ENCODE measurements at places on chromosomes 12 and 14.

DNA sequence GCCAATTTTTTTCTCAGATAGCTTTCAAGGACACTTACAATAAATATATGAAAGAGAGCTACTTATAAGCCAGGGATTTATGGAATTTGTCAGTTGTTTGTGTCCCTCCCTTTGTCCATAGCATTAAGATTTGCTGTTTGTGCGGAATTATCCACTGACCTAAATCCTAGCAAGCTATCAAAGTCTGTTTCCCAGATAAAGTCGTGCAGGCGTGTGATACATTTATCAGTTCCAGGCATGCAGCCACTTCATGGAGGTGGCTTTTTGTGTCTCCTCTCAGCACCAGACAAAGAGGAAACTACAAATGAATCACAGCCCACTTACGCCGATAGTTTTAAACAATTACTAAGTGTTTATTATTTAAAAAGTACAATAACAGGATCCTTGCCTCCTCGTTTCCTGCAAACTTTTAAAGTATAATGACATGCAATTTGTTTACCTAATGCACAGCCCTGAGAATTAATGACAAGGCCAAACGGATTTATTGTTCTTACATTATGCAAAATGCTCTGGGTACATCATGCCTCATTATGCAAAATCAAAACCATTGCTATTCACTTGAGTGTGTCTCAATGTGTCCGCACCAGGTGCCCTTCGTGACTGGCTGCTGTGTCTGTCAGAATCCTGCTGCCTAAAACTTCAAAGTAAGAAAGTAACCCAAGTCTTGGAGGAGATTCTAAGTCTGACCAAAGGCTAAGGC is 423.2 kb downstream of the GLT1D1 start:
- no peak for DNase-seq

- no peak for DNase-seq
Measured at GRCh38 chr14:54356172-54356571, 40.6 kb upstream of the CDKN3 start.

DNA sequence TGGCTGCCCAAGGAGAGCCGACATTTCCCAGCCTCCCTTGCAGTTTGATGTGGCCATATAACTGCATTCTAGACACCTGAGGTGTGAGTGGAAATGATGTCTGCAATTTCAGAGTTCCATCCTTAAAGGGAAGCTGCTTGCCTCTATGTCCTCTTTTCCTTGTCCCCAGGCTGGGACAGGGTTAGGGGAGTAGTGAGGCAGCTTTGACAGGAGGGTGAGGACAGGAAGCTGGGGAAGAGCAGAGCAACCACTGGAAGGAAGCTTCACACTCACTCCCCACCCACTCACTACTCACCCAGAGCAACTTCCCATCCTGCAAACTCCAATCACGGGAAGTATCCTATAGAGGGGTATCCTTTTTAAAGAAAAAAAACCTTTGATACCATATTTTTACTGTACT is 28.9 kb upstream of the LTA4H start:
- no peak for DNase-seq

DNA sequence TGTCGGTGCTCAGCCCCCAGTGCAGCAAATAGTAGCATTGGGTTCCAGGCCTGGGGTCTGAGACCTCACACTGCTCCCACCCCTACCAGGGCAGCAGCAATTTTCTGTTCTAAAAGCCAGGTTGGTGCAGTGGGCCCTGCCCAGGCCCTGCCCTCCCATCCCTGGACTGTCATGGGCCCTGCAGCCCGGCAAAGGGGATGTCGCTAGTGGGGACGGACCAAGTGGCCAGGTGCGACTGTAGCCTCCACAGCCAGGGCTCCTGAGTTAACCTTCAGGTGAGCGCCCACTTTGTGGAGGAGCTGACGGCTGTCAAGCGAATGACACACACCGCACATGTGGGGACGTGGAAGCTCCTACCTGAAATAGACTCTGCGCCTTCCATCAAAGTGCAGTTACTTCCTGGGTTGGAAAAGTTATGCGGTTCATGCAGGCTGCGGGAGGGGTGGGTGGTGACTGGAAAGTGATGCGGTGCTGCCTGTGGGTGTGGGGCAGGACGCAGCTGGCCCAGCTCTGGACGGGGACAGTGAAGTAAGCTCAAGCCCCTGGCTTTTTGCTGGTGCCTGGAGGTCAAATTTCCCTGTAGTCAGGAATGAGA is 1.5 kb downstream of the INF2 start:
- no peak for DNase-seq

DNA sequence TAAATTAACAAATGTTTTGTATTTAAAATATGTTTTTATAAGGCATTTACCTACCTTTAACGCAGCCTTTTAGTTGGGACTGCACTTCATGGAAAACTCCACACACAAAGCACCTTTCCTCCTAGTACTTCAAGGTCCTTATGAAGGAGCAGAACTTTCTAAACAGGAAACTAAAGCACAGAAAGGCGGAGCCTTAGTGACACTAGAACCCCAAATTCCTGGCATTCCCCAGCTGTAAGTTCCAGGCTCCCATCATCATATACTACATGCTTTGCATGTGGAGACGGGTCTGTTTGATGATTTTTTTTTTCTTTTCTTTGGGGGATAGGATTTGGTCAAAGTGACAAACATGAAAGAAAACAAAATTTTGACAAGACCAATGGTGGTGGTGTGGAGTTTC is 39.5 kb downstream of the STXBP6 start:
- DNase-seq: no peak

- DNase-seq: no peak
Measured at GRCh38 chr14:65531148-65531547, 118.6 kb downstream of the FUT8 start.

DNA sequence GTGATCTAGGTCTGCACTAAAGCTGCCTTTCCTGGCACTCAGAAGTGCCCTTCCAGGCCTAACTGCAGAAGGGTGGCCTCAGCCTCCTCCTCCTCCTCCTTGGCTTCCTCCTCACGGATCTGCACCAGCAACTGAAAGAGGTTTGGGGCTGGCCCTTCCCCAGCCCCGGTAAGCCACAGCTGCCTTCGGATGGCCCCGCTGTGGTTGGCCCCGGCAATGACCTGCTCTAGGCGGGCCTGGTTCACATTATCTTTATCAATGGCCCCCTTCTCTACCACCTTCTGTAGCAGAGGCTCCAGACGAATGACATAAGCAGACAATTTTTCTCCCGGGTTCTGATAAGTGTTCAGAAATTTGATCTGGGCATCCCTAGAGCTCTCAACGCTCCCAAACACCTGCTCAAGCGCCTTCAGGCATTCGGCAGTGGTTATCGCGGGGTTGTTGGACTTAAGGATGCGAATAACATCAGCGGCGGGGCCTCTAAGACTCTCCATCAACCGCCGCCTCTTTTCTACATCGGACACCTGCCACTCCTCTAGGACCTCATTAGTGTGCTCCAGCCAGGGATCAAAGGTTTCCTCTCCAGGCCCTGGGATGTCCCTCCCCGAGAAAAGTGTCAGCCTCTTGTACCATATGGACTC is 1.5 kb downstream of the PNMA1 start:
- no peak for DNase-seq
